ENCODE measurements at places on chromosomes 3 and 15.

DNA sequence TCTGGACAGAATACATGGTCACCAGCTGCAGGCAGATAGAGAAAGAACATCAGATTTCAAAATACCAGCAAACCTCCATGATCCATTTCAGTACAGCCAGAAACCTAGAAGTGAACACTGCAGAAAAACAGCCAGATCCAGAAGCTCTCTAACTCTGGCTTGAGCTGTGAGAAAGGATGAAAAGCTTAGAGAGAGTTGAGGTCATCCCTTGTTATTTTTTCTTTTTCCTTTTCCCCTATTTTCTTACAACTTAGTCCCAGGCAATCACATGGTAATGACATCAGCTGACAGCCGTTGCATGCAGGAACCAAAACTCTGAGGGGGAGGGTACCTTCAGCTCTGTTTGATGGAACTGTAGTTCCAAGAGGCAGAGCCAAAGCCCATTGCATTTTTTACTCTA lies 113.2 kb downstream of the TCF12 start:
- DNase-seq: no peak

DNA sequence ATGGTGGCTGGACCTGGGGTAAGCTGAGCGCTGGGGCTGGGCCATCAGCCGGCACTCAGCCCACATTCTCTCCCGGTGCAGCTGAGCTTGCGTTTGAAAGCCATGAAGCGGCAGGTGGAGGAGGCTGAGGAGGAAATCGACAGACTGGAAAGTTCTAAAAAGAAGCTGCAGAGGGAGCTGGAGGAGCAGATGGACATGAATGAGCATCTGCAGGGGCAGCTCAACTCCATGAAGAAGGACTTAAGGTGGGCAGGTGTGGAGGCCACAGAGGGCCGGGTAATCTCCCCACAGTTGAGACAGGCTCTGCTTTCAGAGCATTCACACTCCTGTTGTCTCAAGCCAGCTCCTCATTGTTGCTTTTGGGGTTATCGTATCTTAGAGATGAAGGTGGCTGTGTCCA lies 45.7 kb upstream of the MYZAP start:
- DNase-seq: no peak

- DNase-seq: no peak
Measured at GRCh38 chr3:135766115-135766514, 199.4 kb upstream of the PPP2R3A start.

GRCh38 chr15:66542896-66543295 lies 22.9 kb downstream of the LCTL start:
- no peak for DNase-seq

DNA sequence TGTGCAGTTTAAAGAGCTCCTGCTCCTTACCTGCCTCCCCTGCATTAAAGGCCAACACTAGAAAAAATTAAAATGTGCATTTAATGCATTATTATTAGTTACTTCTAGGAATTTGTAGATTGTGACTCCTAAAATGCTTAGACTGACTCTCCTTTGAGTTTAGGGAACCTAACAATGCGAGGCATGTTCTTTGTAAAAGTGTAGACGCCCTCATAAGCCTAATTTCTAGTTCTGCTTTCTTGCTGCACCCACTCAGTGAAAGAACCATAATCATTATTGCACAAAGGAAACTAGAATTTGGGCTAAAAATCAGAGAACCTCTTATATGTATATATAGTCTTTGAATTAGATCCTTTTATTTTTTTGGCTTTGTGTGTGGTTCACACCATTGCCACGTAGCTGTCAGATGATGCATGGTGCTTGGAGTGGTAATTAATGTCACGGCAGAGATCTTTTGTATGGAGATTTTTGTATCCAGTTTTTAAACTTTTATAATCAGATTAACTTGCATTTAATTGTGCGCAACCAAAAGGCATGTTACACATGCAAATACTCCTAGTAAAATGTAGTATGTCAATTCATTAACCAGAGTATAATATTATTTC lies 710 bp downstream of the ABHD10 start:
- DNase-seq: peak; percentile 39

GRCh38 chr3:14872706-14873105 lies 53.9 kb downstream of the FGD5 start:
- DNase-seq: no peak

DNA sequence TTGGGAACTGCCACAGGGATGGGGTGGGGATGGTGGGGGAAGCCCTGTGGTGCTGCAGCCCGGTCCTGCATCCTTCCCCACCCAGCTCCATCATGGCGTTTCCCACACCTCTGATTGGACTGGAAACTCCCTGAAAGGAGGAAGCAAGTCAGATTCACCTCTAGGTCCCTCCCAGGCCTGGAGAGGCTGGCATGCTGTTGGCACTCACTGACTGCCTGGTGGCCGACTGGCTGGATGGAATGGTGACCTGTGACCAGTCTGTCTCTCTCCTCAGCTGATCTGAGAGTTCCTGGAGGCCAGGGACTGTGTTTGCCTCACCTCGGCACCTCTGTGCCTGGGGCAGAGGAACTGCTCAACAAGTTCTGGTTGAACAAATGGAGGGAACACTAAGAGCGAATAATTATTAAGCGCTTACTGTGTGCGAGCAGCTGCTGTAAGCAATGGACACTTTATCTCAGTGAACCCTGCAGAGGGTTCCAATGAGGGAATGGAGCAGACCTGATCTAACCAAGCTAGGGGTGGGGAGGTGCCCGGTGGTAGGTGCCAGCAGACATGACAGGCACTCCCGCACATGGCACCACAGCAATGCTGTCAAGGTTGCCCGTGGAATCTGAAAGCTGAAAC lies 3.5 kb upstream of the HHATL start:
- no peak for DNase-seq

- no peak for DNase-seq
Measured at GRCh38 chr15:75985971-75986370, 26.3 kb downstream of the NRG4 start.

GRCh38 chr3:51977446-51978142 lies 2.7 kb downstream of the ABHD14A start:
- no peak for DNase-seq

GRCh38 chr15:31957581-31957980 lies 72.7 kb upstream of the CHRNA7 start:
- DNase-seq: no peak

DNA sequence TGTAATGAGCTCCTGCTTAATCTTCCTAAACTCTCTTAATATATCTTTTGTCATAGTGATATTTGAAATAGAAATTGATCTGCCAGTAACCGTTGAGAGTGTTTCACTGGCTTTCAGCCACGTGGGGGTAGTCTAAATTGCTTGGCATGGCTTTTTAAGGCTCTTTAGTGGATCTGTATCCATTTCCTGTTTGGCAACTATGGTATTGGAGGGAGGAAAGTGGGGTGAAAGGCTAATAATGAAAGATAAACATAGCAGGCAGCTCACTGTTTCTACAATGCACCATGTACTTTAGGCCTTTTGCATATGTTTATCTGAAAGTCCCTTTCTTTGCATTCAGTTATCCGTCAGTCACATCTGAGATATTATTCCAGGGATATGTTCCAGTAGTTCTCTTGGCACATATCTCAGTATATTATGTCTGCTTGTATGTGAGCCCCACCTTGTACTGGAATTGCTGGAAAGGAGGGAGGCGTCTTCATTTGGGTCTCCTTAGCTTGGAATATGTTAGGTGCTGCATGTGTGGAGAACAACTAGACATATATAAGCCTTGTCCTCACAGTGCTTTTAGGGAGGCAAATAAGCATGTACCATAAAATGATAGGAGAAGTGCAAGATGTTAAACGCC lies 10.8 kb downstream of the TOPAZ1 start:
- DNase-seq: no peak

DNA sequence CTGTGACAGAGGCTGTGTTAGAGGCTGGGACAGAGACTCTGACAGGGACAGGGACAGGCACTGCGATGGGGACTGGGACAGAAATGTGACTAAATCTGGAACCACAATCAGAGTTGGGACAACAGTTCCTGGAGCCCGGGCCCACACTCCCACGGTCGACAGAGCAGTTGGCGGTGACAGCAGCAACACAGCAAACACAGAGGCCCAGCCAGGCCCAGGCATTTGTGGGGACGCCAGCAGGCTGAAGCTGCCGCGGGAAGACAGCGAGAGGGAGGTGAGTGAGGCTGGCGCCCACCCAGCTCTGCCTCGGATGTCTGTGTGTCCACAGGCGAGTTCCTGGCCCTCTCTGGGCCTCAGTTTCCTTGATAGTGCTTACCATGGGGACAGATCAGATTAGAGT lies 9.3 kb upstream of the HCN4 start:
- peak; percentile 17 for DNase-seq

DNA sequence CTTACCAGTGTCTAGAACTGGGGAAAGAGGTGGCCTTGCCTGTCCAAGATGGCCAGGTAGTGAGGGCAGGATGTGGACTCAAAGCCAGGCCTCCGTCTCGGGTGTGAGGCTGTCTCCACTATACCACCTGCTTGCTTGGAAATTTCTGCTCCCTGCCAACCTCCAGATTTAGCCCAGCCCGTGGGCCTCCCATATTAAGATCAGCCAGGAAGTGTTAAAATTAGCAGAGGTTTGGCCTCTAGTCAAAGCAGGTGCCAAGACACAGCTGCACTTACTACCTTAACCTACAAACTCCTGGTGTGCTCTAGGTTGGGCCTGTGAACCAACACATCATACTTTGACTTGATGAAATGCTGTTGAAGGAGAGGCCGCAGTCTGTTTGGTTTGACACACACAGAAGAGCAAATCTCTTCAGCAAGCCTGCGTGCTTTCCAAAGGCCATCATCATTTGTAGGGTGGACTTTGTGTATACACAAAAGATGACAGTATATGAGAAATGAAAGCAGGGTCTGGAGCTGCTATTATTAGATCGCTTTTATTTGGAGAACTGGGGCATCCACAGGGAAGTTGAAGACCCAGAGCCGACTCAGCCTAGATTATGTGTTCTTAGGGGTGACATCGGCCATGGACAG lies 206.5 kb downstream of the XXYLT1 start:
- DNase-seq: no peak

DNA sequence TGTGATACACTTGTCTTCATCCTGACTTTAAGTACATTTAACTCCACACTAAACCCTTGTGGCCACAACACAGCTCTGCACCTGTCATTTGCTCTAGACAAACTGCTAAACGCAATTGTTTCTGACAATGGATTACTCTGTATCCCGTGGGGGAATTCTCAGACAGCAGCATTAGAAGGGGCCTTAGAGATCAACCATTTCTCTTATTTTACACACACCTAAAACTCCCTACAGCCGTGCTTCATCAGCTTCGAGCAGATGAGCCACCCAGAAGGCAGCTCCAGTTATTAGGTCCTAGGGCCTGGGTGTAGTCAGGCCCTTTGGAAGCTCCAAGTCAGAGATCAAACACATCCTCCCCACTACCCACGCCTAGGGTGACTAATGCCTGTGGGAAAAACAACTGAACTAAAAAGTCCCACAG lies 1.3 kb upstream of the IL12A start:
- DNase-seq: no peak

GRCh38 chr15:92000709-92001108 lies 147.2 kb downstream of the SLCO3A1 start:
- DNase-seq: no peak

- DNase-seq: no peak
Measured at GRCh38 chr3:160852856-160853255, 96.8 kb downstream of the PPM1L start.

DNA sequence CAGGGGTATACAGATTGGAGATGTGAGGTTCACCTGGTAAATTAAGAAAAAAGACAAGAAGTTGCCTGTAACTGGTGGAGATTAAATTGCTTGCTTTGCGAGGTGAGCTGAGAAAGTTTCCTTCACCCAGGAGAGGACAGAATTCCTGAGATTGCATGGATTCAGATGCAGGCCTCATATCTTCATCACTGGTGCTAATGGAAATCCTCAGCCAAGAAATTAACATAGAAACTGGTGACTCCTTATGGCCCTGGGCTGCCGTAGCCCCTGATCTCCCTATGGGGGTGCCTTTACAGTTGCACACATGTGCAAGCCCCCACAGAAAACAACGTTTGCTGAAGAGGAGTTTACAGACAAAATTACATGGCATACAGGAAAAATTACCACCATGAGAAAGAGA lies 68.0 kb downstream of the EEFSEC start:
- no peak for DNase-seq

- DNase-seq: no peak
Measured at GRCh38 chr3:61947456-61947855, 386.1 kb downstream of the PTPRG start.

DNA sequence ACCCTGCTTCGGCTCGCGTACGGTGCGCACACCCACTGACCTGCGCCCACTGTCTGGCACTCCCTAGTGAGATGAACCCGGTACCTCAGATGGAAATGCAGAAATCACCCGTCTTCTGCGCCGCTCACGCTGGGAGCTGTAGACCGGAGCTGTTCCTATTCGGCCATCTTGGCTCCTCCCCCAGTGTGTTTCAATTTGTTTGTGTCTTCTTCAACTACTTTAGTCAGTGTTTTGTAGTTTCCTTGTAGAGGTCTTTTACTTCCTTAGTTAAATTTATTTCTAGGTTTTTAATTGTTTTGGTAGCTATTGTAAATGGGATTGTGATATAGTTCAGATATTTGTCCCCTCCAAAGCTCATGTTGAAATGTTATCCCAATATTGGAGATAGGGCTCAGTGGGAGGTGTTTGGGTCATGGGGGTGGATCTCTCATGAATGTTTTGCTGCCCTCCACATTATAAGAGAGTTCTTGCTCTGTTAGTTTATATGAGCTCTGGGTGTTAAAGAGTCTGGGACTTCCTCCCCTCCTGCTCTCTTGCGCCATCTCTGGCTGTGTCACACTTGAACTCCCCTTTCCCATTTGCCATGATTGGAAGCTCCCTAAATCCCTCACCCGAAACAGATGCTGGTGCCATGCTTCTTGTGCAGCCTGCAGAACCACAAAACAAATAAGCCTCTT lies 304.4 kb downstream of the DOCK3 start:
- DNase-seq: no peak

- DNase-seq: no peak
Measured at GRCh38 chr15:57060799-57061198, 142.4 kb downstream of the TCF12 start.

GRCh38 chr15:55742927-55743728 lies at the start of gene PRTG:
PRTG (minus strand) TSS chr15:55743152; CDS start chr15:55742931, 221 bp downstream.
- no peak for DNase-seq

DNA sequence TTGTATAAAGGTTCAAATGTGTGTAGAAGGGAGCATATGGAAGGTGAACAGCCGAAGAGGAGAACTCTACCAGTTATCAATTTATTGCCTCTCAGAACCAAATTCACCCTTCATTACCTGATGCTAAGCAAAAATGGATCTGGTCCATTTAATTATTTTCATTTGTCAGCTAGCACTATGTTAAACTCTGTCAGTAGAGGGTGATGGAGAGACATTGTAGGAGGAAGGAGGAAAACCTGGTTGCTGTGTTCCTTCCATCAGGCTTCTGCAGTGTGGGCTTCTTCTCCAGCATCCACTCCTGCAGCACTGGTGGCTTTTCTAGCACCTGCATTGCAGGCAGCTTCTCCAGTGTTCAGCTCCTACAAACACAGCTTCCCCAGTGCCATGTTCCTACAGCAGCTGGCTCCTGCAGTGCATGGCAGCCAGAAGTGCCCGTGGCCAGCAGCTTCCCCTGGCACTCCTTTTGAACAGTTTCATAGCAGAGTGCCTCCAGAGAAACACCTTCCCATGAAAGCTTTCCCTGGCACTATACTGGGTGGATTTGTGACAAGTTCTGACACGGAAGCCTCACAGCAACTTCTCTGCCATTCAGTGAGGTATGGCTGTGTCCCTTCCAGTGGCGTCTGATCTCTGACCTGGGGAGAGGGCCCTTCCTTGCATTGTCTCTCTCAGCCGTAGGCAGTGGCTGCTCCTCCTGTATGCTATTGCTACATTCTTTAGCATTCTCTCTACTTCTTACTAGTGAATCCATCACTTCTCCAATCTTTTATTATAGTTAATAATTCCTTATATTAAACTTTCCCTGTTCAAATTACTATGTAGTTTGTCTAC lies 14.6 kb upstream of the IL17RD start:
- DNase-seq: no peak
